Thoracic aorta (tissue), 2 donors: ENCODE measurements at places on chromosomes 16 and 17.

- no peak for DNase-seq
Measured at GRCh38 chr17:4086041-4086483, 56.8 kb downstream of the ZZEF1 start.

GRCh38 chr17:64505340-64506200 lies 519 bp downstream of the DDX5 start:
- peak; percentile 54 for DNase-seq

- DNase-seq: peak; percentile 85
Measured at GRCh38 chr16:86566601-86566965, at the start of gene FOXC2. Gene FOXC2, plus strand, starts transcription at chr16:86566829. Its CDS starts 507 bp downstream, at chr16:86567336.

DNA sequence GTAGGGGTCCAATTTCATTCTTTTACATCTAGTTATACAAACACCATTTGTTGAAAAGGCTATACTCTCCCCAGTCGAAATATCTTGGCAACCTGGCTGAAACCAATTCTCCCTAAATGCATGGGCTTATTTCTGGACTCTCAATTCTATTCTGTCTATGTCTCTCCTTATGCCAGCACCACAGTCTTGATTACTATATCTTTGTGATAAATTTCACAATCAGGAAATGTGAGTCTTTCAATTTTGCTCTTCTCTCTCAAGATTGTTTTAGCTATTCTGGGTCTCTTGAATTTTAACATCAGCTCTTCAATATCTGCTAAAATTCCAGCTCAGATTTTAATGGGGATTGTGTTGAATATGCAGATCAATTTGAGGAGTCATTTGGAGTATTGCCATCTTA lies 5.9 kb upstream of the TRIM25 start:
- DNase-seq: no peak

GRCh38 chr17:67467500-67468455 lies 90.7 kb downstream of the PITPNC1 start:
- no peak for DNase-seq

- no peak for DNase-seq
Measured at GRCh38 chr16:71367241-71367976, 8.9 kb downstream of the CALB2 start.

GRCh38 chr17:60639019-60639330 lies 38.7 kb upstream of the BCAS3 start:
- no peak for DNase-seq

DNA sequence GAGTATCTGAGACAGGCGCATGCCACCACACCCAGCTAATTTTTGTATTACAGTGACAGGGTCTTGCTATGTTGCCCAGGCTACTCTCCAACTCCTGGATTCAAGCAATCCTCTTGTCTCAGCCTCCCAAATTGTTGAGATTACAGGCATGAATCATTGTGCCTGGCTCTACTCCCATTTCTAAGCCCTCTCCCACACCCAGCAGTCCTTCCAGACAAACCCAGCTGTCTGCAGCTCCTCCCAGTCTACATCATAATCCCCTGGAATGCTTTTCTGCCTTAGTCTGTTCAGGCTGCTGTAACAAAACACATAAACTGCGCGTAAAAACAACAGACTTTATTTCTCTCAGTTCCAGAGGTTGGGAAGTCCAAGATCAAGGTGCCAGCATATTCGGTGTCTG lies 144.5 kb downstream of the GRIN2A start:
- DNase-seq: no peak

DNA sequence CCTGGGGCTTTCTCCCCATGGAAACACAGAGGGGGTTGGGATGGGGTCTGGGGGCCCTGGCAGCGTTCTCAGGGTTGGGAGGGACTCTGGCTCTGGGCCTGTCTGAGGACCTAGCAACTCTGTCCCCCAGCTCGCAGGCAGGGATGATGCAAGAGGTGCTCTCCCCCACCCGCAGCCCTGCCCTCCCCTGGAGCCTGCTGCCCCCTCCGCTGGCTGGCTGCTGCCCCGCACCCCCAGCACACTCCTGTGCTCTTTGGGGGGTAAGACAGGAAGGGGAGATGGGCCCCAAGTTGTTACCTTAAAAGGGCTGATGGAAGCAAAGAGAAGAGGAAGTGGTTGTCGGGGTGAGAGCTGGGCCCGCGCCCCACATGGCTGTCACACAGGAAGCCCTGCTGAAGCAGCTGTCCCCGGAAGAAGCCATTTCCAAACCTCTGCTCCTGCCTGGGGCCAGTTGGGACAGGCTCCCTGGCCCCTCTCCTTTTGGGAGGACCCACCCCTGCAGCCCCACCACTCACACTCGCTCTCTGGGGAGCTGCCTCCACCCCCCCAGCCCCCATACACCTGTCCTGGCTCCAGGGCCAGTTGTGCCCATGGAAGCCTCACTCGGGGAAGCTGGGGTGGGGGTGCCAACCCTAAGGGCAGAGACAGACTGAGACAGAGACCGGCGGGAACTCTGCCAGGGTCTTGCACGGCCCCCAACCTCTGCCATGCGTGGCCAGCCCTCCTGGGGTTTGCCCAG lies 2.5 kb downstream of the CORO1A start:
- no peak for DNase-seq

- no peak for DNase-seq
Measured at GRCh38 chr17:40560592-40561293, 4.5 kb downstream of the CCR7 start.

DNA sequence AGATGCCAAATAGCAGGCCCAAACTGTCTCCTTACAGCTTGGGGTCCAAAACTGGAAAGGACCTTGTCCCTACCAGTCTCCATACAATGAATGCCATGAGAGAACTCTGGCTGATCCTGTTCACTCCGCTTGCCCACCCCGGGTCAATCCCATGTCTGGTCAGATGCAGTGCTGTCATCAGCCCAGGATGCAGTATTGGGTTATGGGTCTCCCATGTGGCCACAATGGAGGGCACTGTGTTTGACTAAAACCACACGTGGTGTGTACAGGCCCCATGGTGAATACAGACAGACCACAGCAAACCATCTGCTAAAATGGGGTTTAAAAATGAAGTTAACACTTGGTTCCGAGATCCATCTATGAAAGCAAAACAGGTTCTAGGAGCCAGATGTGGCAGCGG lies 20.4 kb downstream of the TRIM16 start:
- no peak for DNase-seq

- DNase-seq: peak; percentile 47
Measured at GRCh38 chr17:50372758-50373556, at the start of the genes EME1 and MRPL27. Gene EME1, plus strand, starts transcription at chr17:50373229. Its CDS starts 1,980 bp downstream, at chr17:50375209. Gene MRPL27, minus strand, starts transcription at chr17:50373184. Its CDS starts 14 bp downstream, at chr17:50373170.
